ENCODE measurements at places on chromosomes 5 and 9.

DNA sequence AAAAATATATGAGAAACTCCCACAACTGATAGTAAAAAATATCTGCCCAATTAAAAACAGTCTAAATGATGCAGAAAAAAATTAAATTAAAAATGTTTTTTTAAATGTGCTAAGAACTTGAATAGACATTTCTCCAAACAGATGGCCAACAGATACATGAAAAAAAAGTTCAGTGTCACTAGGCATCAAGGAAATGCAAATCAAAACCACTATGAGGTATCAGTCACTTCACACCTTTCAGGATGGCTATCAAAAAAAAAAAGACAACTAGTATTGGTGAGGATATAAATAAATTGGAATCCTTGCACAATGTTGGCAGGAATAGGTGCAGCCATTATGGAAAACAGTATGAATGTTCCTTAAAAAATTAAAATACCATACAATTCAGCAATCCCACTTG is 16.6 kb downstream of the ZNF131 start:
- no peak for DNase-seq

DNA sequence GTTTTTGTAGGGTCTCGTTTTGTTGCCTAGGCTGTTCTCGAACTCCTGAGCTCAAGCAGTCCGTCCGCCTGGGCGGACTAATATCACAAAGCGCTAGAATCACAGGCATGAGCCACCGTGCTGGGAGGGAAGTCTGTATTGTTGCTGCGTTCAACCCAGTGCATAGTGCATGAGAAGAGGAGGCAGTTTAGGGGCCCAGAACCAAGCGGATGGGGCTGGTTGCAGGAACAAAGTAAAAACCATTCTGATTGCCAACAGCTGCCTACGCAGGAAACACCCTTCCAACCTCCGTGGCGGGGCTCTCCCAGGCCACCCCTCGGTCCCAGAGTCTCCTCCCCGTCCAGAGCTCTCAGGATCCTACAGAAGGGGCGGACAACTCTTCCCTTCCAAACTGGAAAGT is 87.1 kb downstream of the ANXA2R start:
- DNase-seq, result no peak

DNA sequence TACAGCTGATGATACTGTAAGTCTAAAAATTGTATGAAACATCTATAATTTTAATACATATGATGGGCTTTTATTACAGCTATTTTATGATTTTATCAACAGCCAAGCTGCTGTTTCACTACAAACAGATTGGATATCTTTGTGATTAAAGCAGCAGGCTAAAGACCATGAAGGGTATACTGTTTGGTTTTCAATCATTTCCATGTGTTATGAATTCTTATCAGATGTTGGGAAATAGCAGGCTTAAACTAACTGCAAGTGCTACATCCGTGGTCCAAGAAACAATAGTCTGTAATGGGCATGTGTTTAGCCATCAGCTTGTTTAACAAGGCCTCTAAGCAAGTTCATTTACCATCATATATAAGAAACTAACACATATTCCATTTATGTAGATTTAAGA is 107.5 kb downstream of the CWC27 start:
- DNase-seq, result no peak

- peak; percentile 73 for DNase-seq
Observed at GRCh38 chr5:134637116-134637721, 4.6 kb upstream of the SAR1B start.

DNA sequence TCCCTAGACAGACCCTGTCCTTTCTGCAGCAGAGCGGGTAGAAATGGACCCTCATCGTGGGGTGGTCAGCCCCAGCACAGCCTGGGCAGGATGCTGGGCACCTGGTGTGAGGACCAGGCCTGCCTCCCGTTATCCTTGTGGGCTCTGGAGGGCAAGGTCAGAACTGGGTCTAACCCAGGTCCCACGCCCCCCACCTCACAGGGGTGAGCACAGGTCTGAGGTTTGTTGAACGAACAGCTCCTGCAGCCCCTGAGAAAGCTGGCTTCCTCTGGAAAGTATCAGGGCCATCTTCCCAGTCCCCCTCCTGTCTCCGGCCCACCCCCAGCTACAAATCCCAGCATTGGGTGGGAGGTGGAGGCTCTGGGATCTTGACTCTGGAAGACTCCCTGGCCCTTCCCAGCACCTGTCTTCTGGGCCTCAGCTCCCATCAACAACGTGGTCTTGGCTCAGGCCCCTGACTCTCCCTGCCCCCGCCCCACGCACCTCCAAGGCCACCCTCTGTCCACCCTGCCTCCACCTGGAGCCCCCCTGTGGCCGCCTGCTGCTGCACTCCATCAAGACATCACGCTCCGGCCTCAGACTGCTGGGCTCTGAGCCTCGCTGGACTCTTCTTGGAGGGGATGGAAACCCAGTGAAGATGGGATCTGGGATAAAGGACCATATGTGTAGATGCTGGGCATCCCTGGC is 30.1 kb upstream of the CNOT6 start:
- no peak for DNase-seq

GRCh38 chr5:55344392-55344992 is 36.7 kb downstream of the MTREX start:
- peak; percentile 71 for DNase-seq

- no peak for DNase-seq
Observed at GRCh38 chr5:14323466-14323865, 180.3 kb downstream of the TRIO start.

GRCh38 chr5:165130656-165131055 is 1625.2 kb downstream of the MAT2B start:
- DNase-seq, result no peak

DNA sequence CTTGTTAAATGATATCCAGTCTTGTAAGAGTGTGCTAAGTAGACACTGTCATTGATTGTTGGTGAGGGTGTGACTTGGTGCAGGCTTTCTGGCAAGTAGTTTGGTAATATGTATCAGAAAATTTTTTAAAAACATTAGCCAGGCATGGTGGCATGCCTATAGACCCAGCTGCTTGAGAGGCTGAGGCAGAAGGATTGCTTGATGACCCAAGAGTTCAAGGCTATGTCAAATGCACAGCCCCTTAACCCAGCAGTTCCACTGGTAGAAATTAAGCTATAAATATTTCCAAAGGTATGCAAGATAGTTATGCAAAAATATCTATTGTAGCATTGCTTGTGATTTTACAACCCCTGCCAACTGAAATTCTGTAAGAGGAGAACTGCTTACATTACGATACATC is 24.2 kb downstream of the ZBTB43 start:
- no peak for DNase-seq

DNA sequence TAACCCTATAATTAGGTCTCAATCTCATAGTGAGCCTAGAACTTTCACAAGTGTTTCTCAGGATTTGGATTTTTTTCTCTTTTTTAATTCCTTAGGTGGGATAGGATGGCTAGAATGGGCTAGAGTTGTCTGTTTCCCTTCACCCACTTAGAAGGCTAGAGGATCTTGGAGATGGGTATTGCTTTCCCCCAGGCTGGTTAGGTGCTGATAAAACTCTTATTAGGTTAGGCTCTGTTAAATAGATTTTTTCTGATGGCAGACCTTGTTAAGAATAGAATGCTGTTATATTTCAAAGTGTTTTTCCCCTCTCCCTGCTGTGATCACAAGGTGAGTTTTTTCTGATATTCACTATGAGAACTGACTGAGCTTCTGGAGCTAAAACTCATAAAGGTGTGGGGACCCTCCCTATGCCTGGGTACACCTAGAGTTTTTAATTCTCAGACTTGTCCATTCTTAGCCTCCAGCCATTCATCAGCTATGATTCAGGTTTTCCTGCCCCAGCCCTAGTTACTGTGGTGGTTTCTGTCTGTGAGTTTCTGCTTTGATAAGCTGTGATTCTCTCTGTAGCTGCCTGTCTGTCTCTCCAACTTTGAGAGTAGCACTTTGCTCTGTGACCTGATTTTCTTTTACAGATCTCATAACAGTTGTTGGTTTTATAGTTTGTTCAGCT is 132.4 kb downstream of the HACD4 start:
- no peak for DNase-seq

DNA sequence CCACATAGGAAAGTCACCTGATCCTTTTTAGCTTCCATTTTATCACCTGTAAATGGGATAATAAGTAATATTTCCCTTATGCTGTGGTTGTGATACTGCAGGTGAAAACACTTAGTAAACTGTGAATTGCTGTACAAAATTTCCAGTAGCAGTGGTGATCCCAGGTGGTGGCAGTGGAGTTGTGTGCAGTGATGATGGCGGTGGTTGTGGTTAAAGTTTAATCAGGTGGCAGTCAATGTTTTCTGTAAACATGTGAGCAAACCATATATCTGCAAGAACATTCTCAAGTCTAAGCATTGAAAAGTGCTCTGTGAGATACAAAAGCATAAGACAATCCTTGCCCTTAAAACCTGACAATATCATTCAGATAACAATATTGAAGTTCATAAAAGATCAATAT is 480.2 kb downstream of the RASEF start:
- DNase-seq, result no peak

DNA sequence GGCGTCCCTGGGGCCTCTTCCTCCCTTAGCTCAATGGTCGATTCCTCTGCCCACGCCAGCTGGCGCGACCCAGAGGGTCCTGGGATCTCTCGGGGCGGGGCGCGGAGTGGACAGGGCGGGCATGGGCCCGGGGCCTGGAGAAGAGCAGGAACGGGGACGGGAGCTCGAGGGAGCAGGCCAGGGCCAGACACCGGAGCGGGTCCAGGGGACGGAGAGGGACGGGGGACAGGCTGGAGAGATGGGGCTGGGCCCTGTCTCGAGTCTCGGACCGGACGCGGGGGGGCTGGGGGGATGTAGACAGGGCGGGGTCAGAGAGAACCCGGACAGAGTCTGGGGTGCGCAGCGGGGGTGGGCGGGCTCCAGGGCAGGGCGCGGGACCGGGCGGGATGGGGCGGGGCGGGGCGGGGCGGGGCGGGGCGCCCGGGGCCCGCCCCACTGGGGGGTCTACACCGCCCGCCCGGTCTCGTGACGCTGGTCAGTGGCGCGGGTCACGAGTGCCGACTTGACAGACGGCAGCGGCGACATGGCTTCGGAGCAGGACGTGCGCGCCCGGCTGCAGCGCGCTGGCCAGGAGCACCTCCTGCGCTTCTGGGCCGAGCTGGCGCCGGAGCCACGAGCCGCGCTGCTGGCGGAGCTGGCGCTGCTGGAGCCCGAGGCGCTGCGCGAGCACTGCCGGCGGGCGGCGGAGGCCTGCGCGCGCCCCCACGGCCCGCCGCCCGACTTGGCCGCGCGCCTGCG is at the start of gene UAP1L1:
UAP1L1 (plus strand) TSS at position 508 of the 738 bp plus-strand sequence; CDS start at position 524, 16 bp downstream.
- DNase-seq, result peak; percentile 45

DNA sequence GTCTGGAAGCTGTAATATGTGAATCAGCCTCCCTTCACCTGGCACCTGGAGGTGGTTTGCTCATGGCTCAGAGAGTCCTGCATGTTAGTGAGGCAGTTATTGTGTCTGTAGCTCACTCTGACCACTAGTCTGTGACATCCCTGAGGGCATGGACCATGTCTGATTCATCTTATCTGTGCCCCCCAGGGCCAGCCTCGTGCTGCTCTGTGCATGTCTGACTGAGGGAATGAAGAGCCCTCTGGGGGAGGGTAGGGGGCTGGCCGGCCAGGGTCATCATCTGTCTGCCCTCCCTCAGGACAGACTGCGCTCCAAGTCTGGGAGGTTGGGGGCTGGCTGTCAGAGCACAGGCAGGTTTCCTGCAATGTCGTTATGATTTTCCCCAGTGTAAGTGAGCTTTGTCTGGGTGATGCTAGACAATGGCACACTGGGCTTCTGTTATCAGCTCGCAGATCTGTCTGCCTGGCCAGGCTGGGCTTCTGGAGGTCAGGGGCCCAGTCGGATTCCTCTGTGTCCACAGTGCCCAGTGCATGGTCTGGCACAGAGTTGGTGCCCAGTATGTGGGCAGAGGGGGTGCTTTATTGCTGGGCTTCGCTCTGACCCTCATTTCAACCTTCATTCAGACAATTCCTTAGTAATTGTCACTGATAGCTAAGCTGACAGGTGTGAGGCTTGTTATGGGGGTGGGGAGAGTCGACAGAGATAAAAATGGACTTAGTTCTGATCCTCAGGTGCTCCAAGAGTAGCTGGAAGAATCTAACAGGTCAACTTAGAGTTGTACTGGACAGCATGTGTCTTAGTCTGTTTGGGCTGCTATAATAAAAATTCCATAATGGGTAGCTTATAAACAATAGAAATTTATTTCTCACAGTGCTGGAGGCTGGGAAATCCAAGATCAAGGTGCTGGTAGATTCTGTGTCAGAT is 85.7 kb upstream of the SHB start:
- DNase-seq, result no peak

DNA sequence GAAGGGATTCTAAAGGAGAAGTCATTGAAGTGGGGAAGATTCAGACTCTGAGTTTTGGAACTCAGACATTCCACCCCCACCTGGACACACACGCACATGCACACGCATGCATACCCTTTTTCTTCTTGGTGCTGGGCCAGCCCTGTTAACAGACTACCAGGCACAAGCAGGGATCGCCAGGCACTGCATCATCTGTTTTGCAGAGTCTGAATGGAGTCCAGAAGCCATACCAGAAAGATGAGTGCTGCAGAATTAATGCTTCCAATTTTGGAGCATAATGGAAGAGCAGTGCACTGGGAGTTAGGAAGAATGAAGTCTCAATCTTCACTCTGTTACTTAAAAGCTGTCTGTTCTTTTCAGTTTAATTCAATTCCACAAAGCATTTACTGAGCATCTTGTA is 95.5 kb downstream of the PDE8B start:
- DNase-seq, result no peak

GRCh38 chr9:14240537-14240936 is 73.4 kb downstream of the NFIB start:
- no peak for DNase-seq

GRCh38 chr9:134320126-134320867 is 6.0 kb upstream of the RXRA start:
- DNase-seq, result no peak

GRCh38 chr5:86674069-86674468 is 56.3 kb downstream of the COX7C start:
- no peak for DNase-seq

DNA sequence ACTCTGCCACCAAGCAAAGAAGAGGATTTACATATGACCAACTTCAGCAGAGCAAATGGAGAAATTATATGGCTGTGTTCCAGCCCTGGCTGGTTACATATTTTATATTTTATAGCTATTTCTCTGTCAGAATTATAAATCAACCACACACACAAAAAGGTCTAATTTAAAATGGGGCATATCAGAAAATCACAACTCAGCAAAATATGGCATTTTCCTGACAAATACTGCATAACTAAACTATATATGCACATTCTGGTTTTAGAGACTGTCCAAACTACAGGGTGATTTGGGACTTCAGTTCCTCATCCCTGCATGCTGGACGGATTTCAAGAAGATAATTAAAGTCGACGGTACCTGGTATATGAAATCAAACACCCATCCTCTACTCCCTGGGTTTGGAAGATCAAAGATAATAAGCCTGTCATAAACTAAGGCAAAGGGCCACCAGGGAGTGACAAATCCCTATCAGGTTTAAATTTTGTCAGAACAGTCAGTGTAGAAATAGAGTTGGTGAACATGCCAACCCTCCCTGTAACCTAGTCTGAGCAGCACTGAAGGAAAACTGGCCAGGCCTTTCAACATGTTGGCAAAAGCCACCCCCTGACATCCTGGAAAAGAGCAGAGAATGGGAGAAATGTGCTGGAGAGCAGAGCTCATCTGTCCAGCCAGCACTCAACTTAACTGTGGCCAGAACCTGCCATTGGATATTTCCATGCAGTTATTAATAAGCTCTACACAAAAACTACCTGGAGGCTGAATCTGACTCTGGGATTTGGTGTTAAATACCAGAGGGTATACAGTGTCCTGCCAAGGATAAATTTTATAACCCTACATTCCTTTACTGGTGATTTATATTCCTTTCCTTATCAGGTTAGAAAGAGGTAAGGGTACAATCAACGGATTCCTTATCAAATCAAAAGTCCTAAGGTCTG is 235.7 kb downstream of the ENC1 start:
- DNase-seq, result no peak
